Activated naive CD4-positive, alpha-beta T cell treated with anti-CD3 and anti-CD28 coated beads for 36 hours (primary cell): ENCODE measurements at places on chromosomes 16 and 17.

DNA sequence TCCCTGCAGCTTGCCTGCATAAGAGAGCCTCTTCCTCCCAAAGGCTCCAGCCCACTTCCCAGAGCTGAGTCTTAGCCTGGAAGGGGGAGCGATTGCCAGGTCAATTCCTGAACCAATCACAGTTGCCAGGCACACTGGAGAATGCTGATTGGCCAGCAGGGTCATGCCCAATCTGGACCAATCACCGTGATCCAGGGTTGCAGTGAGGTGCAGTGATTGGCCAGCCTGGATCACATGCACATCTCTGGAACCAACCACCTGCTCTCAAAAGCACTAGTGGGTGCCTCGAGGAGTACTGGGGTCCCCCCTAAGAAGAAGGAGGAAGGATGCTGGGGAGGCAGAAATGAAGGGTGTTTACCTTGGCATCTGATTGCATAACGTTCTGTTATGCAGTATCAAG is 18.4 kb downstream of the NAGPA start:
- DNase-seq: no peak

DNA sequence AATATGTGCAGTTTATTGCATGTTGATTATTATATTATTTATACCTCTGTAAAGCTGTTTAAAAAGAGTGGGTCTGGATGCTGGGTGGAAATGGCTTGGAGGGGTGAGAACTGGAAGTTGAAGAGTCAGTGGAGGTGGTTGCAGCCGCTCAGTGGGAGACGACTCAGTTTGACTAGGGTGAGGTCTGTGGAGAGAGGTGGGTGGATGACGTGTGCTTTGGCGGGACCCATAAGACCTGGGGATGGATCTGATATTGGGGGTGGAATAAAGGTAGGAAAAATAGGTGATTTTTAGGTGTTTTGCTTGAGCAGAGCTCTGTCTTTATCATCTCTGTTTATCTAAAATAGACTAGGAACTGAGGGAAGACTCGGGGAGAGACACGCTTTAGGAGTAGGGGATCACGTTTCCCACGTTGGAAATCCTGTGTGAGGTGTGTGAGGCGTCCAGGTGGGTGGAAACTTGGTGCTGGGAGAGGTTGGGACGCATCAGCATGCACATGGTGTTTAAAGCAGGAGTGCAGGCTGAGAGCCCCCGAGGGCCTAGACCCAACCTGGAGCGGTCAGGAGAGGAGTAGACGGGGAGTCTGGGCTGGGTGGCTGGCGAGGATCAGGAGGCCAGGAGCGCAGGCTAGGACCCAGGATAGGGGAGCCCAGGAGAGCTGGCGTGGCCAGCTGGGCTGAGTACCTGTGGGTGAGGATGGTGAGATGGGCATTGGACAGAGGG is 17.2 kb downstream of the NT5M start:
- no peak for DNase-seq

DNA sequence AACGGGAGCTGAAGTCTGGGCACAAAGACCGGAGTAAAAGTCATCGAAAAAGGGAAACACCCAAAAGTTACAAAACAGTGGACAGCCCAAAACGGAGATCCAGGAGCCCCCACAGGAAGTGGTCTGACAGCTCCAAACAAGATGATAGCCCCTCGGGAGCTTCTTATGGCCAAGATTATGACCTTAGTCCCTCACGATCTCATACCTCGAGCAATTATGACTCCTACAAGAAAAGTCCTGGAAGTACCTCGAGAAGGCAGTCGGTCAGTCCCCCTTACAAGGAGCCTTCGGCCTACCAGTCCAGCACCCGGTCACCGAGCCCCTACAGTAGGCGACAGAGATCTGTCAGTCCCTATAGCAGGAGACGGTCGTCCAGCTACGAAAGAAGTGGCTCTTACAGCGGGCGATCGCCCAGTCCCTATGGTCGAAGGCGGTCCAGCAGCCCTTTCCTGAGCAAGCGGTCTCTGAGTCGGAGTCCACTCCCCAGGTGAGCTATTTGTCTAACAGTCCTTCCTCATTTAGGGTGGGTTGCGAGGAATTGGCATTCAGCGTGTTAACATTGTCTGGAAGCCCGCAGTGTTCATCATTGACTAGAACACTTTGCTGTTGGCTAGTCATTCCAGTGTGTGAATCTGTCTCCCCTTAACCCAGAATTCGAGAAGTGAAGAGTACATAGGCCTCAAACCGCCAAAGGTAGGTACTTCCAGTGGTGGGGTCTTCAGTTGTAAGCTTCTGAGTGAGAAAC is 1.5 kb downstream of the CDK12 start:
- peak; percentile 20 for DNase-seq

GRCh38 chr16:83138512-83138911 is 511.7 kb downstream of the CDH13 start:
- DNase-seq: no peak

DNA sequence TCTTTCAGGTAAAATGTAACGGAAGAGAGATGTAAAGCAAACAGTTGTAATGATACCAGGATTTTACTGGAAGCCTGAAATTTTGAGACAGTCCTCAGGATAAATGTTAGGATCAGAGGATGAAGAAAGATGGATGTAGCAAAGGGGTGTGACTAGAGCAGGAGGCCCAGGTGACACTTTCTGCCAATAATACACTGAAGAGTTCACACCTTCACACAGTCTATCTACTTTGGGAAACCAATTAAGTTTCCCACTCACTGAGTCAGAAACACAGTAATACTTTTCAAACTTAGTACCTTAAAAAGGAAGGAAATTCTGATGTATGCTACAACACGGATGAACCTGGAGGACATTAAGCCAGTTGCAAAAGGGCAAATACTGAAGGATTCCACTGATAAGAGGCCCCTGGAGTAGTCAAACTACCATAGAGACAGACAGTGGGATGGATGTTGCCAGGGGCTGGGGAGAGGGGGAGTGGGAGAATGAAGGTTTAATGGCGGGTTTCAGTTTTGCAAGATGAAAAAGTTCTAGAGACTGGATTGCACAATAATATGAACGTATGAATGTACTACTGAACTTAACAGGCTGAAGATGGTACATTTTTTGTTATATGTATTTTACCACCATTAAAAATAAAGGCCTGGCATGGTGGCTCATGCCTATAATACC is 62.3 kb downstream of the CYTH1 start:
- DNase-seq: peak; percentile 54

DNA sequence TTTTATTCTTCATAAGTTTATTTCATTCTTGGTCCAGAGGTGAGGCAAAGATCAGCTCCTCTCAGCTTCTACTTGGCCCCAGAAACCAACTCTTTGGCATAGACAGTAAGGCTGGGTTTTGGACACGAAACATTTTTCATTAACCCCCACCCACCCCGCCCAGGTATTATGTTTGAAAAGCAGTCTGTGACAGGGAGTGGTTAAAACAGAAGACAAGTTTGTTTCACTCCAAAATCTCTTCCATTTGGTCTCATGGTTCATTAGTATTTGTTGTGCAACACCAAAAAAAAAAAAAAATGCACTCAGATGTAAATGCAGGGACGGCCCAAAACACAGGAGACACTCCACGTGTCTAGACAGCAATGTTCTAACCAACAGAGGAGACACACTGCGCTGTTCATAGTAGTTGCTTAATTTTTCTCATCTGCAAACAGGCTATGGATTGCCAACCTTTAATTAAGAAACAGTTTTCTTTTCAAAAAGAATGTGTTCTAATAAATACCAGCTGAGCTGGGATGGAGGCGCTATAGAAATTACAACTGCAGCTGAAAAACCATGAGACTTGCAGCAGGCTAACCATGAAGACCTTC is 39.8 kb upstream of the MMP2 start:
- DNase-seq: no peak

DNA sequence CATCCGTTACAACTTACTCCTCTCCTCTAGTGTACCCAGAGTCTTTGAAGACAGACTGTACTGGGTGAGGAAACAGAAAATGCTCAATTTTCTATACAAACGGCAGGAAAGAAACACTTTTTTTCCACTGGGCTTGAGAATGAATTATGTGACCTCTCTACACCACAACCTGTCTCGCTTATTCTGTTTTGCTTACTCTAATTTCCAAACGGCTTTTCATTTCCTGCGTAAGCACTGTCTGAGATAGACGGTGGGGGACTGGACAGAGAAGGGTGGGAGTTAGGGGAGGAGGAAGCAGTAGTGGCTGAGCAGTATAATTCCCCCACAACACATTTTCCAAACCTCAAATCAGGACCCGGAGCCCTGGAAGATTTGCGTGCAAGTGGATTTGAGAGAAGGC is 191.4 kb upstream of the SDK2 start:
- no peak for DNase-seq

- DNase-seq: no peak
Observed at GRCh38 chr16:49352892-49353291, 20.7 kb upstream of the C16orf78 start.

GRCh38 chr16:3431779-3432219 is 11.5 kb downstream of the ZNF597 start:
- DNase-seq: peak; percentile 73

DNA sequence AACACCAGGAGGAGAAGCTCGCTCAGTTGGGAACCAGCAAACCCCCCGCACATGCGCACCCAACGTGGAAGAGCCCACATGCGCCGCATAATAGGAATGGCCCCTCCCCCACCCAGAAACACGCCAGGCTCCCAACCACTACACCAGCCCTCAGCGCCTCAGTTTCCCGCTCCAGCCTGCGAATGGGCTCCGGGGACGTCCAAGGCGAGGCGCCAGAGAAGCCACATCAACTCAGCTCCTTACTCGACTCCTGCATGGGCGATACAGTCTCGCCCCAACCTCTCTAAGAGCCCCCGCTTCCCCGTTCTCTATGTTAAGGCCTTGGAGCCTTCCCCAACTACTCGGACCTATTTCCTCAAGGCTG is 504 bp downstream of the SRSF1 start:
- peak; percentile 73 for DNase-seq
